ENCODE measurements at places on chromosomes 3 and 15. TPM values are rescaled to one million over a fixed set of nuclear protein-coding genes. Genes with fewer than 3 reads are reported as not detected.

The LRRC34 gene
- total RNA-seq, result 5.9 TPM

- no peaks in the 10 kb centered on the region for H3K36me3 ChIP-seq
- DNase-seq, result peak; percentile 17
- no peak overlapping the region for H3K27ac ChIP-seq
- no peak overlapping the region for H3K4me3 ChIP-seq
- H3K4me1 ChIP-seq, result no peaks in the 10 kb centered on the region
- no peaks in the 10 kb centered on the region for H3K27me3 ChIP-seq
Measured at GRCh38 chr3:153462545-153462944, 300.5 kb downstream of the RAP2B start.

GRCh38 chr3:162400697-162401096, 904.1 kb downstream of the OTOL1 start:
- no peak overlapping the region for H3K4me3 ChIP-seq
- H3K4me1 ChIP-seq, result no peaks in the 10 kb centered on the region
- no peak overlapping the region for H3K27ac ChIP-seq
- H3K36me3 ChIP-seq, result no peaks in the 10 kb centered on the region

DNA sequence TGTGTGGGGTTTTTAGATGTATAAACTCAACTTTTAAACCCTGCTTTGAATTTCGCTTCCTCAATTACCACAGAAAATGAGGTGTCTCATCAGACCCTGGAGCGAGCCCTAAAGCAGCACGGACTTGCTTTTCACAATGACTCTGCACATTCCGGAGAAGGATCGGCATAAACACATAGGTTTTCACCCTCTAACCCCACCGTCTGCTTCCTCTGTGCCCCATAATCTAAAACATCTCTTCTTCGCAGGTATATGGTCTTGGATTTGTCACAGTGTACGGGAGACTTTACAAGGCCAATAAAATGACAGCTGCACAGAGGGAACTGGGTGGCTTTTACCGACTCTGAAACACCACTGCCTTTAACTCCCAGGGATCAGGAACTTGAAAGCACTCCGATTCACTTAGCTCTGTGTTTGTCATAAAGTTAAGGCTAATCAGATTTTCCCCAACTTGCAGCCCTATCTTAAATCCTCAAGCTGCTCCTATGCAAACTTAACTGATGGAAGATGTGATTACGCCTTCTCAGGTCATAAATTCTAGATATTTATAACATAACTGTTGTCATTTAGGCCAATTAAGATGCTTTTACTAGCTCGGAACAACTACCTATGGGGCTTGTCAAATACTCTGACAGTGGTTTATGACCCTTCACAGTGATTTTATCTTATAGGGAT, 133.4 kb upstream of the WNT5A start:
- H3K36me3 ChIP-seq, result no peaks in the 10 kb centered on the region
- no peak for DNase-seq
- H3K4me3 ChIP-seq, result no peak overlapping the region

DNA sequence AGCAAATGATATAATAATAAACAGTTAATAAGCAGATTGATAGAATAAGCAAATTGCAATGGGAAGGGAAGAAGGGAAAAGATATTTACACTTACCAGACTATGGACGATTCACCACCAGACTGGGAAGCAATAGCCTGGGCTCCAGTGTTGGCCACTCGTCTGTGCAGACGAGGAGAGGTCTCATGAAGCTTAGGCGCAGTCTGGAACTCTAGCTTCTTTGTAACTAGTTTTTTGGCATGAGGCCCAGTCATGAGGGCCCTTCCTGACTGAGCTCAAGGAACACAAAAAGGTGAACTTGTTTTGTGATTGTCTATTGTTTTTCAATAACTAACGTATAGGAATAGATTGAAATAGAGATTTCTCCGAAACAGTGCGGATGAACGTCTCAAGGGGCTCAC, 63.3 kb upstream of the GATM start:
- no peaks in the 10 kb centered on the region for H3K27me3 ChIP-seq
- H3K36me3 ChIP-seq, result no peaks in the 10 kb centered on the region
- H3K4me1 ChIP-seq, result no peaks in the 10 kb centered on the region

All from thymus (tissue), 14 donors.